Stimulated activated CD4-positive, alpha-beta T cell treated with anti-CD3 and anti-CD28 coated beads, Interleukin-1b, Interleukin-23, amount 100 ng/mL, for 4 hours (primary cell): ENCODE measurements at places on chromosomes 6 and 20.
A peak's percentile ranks its signal among the peaks of the same experiment; 100 is the strongest.

GRCh38 chr20:47725248-47725973 is 59.9 kb downstream of the SULF2 start:
- peak; percentile 68 for DNase-seq

- no peak for DNase-seq
These were observed 108.2 kb downstream of the THBS2 start for GRCh38 chr6:169145496-169145895.

- DNase-seq: no peak
These were observed 75.4 kb upstream of the LAMA2 start for GRCh38 chr6:128807577-128807976.

GRCh38 chr6:151749341-151749740 is 58.1 kb upstream of the ESR1 start:
- no peak for DNase-seq

GRCh38 chr6:90214461-90214860 is 82.2 kb downstream of the BACH2 start:
- DNase-seq: no peak

GRCh38 chr6:32833664-32834063 is 4.9 kb downstream of the TAP2 start:
- no peak for DNase-seq

- DNase-seq: no peak
These were observed 41.8 kb upstream of the BACH2 start for GRCh38 chr6:90338409-90338808.

DNA sequence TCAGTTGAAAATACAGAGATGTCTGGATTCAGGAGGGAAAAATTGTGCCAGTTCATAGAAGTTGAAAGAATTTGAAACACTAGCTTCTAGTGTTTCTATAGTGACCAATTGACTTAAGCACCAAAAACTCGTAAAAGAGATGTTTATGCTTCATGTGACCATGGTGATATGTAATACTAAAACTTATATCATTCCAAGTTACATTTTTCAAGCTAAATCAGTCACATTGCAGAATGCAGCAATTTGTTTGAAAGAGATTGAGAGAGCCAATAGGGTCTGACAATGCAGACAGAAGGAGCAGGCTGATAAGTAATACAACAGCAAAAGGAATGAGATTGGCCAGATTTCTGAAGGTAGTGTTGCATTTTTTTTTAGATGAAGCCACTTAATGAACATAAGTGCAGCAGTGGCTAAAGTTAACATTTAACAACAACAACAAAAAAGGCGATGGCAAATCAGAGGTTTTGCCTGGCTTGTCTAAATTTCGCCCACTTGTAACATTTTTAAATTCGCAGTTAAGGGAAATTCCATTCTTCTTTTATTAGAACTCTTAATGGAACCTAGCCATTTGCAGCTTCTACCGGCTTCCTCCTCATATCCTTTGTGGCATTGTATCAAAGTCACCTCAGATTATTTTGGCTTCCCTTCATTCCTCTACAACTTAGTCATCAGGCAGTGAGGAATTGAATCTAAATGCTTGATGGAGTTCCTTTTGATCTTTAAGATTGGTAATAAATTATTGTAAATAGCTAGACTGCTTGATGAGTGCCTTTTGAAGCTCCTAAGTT is 484.0 kb upstream of the SOX4 start:
- no peak for DNase-seq

DNA sequence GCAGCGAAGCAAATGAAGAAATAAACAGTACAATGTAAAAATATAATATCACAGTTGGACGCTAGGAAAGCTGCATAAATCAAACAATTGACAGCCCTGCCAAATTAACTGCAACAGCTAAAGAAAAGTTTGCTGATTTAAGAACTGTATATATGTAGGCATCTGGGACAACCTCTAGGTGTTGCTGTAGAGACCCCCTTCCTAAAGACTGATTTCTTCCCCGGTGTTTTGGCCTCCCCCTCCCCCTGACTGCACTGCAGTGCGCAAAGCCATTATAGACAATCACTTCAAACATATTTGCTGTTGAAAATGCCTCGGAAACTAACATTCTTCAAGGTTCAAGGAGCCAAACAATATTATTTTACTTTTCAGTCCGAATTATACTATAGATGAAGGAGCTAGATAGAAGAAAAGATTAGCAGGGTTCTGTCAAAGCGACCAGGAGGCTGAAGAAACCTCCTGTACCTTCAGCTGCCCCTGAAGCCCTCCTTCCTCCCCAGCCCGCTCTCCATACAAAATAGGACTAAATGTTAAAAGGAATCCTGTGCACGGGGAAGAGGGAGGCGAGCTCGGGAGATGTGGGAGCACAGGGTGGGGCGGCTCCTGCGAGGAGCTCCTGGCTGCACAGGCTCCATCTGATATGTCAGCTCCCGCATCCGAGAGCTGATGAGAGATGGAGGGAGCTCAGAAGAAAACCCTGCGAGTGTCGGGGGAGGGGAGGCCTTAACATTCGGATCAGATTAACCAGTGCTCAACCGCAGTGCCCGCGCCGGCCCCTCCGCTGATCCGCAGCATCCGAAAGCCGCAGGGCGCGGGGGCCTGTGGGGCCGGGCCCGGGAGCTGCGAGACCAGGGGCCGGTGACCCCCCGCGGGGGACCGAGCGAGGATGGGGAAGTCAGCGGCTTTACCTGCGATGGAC is 822 bp downstream of the ELOVL4 start:
- DNase-seq: peak; percentile 7

- no peak for DNase-seq
These were observed 24.9 kb downstream of the GTPBP2 start for GRCh38 chr6:43604174-43604573.

- no peak for DNase-seq
These were observed 4.2 kb downstream of the GABRR2 start for GRCh38 chr6:89310929-89311328.

DNA sequence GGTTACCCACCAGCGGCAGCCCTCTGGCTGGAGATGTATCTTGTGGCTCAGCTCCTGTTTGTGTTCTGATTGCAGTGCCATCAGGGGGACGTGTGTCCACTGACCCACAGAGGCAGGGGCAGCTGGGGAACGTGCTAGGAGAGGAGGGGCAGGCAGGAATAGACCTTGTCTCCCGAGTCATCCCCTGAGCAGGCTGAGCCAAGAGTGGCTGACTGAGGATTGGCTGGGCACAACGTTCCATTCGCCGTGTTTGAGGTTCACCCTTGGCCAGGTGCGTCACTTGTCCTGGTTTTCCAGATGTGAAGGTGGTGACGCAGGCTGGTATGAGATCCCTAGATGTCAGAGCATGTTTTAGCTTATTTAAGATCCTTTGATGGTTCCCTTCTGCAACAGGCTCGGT is 57.7 kb downstream of the ADNP start:
- no peak for DNase-seq

GRCh38 chr20:58228484-58229197 is at the start of gene ANKRD60:
ANKRD60 (minus strand) TSS chr20:58228653; CDS start chr20:58228653, 0 bp downstream.
- peak; percentile 33 for DNase-seq

- no peak for DNase-seq
These were observed 21.2 kb upstream of the BNIP5 start for GRCh38 chr6:36357872-36358225.

DNA sequence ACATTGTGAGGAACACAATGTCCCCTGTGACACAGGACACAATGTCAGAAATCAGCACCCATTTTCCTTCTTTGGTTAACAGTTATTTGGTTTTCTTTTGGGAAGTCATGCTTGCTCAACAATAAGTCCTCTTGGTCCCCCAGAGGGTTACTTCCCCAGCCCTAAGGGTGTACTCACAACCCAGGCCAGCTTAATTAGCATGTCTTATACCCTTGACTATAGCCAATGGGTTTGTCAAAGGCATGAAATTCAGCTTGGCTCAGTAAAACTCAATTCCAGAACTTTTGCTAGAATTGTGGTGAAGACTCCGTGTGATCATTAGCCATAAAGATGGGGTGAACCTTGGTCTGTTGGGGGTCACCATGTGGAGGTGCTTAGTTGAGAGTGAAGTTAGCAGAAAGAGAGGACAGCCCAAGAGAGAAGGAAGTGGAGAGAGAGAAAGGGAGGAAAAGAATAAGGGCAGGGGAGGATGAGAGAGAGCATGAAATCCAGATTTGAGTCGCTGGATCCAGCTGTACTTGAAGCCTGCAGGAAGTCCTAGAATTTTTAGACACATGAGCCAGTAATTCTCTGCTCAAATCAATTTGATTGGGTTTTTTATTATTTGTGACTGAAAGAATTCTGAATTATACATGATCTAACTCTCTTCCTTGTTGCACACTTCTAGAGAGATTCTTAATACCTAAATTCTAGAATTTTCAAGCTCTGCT is 321.3 kb upstream of the JAG1 start:
- no peak for DNase-seq

DNA sequence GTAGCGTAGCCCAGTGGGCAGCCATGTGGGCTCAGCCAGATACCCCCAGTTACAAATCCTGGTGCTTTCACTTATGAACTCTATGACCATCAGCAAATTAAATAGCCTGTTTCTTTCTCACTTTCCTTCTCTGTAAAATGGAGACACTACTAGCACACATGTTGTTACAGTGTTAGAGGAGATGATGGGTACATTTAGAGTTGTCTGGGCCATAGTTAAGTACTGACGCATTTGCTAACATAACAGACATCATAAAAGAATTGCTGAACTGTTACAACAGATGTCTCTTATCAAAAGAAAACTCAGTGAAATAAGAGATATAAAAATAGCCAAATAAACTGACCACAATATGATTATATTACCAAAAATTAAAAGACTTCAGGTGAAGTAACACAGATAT is 69.9 kb upstream of the DOK5 start:
- DNase-seq: no peak

DNA sequence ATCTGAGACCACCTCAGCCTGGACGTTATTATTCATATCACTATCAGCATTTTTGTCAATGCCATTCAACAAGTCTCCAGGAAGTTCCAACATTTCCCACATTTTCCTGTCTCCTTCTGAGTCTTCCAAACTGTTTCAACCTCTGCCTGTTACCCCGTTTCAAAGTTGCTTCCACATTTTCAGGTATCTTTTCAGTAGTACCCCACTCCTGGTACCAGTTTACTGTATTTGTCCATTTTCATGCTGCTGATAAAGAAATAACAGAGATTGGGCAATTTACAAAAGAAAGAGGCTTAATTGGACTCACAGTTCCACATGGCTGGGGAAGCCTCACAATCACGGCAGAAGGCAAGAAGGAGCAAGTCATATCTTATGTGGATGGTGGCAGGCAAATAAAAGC is 565.5 kb downstream of the FRK start:
- no peak for DNase-seq

DNA sequence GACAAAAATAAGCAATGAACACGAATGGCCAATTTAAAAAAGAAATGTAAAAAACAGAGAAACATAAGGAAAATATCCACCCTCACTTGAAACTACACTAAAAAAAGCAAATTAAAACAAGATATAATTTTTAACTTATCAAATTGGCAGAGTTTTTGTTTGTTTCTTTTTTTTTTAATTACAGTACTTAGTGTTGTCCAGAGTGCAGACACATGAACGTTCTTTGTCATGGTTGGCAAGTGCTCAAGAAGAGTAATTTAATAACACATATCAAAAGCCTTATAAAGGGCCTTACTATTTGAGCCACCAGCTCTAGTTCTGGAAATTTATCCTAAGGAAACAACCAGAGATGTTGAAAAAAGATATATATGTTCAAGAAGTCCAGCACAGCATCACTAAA is 142.3 kb downstream of the ATXN1 start:
- no peak for DNase-seq

GRCh38 chr6:102911571-102911970 is 1518.1 kb downstream of the GRIK2 start:
- DNase-seq: no peak

GRCh38 chr6:45644720-45645119 is 267.0 kb upstream of the SUPT3H start:
- no peak for DNase-seq

- no peak for DNase-seq
These were observed 12.4 kb downstream of the ADGRF5 start for GRCh38 chr6:46909371-46909770.

DNA sequence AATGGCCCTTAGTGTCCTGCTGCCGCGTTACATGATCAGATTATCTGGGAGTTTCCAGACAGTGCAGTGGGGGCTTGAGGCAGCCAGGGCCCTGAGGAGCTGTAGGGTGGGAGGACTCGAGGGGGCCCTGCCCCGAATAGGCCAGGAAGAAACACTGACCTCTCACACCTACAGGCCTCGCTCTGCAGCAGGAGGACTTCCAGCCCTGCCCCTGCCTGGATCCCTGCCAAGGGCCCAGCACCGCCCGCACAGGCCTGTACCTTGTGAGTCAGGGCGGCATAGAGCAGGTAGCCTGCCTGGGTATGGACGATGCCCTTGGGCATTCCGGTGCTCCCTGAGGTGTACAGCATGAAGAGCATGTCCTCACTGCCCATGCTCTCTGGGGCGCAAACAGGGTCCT is 30.1 kb upstream of the APMAP start:
- DNase-seq: no peak

DNA sequence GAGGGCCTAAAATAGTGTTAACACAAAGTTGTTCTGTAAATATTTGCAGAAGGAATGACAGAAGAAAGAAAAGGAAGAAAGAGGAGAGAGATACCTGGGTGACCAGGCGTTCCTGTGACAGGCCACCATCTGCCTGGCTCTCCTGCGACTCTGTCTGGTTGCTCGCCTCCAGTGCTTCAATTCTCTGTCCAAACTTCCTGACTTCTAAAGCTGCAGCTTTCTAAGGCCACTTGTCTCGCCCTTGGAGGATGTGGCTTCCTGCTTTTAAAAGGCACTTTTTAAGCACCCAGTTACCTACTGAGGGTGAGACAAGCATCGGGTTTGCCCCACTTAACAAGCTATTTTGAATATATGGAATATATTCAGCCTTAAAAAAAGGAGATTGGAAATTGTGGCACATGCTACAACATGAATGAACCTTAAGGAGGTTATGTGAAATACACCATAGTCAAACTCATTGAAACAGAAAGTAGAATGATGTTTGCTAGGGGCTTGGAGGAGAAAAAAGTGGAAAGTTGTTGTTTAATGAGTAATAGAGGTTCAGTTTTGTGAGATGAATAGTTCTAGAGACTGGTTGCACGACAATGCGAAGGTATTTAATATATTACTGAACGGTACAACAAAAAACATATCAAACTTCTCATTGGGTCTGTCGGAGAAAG is 32.8 kb downstream of the VIP start:
- no peak for DNase-seq

GRCh38 chr6:139468178-139468819 is 93.9 kb upstream of the CITED2 start:
- DNase-seq: no peak

DNA sequence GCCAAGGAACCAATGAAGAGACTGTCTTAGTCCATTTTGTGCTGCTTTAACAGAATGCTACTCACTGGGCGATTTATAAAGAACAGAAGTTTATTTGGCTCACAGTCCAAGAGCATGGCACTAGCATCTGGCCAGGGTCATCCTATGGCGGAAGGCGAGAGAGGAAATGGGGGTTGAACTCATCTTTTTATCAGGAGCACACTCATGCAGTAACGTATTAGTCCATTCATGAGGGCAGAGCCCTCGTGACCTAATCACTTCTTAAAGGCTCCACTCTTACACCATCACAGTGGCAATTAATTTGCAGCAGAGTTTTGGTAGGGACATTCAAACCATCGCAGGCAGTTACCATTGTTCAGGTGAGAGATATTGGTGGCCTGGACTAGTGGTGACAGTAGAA is 8.5 kb downstream of the ARFGEF2 start:
- no peak for DNase-seq

- no peak for DNase-seq
These were observed 52.9 kb upstream of the SIRPA start for GRCh38 chr20:1842281-1842680.
